ENCODE measurements at places on chromosomes 4 and X.

DNA sequence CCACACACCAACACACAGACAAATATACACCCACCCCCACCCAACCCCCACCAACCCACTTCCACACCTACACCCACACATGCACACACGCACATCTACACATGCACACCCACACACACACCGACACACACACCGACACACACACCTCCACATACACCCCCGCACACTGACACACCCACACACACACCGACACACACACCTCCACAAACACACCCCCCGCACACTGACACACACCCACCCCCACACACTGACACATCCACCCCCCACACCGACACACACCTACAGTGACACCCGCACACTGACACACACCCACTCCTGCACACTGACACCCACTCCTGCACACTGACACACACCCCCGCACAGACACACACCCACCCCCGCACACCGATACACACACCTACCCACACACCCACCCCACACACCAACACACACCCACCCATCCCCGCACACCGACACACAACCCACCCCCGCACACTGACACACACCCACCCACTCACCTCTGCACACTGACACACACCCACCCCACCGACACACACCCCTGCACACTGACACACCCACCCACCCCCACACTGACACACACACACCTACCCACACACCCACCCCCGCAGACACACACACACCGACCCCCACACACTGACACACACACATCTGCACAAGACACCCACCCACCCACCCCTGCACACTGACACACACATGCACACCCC is 31.1 kb downstream of the FGFRL1 start:
- DNase-seq: no peak

DNA sequence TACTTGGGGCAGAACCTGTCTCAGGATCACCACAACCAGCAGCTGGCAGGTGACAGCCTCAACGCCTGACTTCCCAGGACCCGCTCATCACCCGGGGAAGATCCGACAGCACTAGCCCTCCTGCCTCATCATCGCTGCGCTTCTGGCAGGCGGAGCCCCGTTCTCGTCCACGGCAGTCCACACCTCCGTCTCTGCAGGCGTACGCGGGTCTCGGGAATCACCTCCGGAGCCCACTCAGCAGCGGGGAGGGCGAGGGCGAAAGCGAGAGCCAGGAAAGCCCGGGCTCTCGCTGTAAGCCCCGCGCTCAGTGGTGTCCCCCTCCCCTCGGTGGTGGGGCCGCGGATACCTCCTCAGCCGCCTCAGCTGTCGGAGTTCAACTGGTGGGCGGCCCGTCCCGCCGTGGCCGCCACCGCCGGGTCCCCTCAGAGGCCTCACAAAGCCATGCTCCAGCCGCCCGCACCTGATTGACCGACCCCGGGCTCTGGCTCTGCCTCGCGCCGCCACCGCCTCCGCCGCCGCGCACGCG is 518 bp upstream of the CNKSR2 start:
- DNase-seq: no peak

GRCh38 chr4:67892905-67893304 is 9.1 kb upstream of the TMPRSS11D start:
- no peak for DNase-seq

- no peak for DNase-seq
These were observed 139.4 kb upstream of the CPEB2 start for GRCh38 chr4:14862891-14863290.

DNA sequence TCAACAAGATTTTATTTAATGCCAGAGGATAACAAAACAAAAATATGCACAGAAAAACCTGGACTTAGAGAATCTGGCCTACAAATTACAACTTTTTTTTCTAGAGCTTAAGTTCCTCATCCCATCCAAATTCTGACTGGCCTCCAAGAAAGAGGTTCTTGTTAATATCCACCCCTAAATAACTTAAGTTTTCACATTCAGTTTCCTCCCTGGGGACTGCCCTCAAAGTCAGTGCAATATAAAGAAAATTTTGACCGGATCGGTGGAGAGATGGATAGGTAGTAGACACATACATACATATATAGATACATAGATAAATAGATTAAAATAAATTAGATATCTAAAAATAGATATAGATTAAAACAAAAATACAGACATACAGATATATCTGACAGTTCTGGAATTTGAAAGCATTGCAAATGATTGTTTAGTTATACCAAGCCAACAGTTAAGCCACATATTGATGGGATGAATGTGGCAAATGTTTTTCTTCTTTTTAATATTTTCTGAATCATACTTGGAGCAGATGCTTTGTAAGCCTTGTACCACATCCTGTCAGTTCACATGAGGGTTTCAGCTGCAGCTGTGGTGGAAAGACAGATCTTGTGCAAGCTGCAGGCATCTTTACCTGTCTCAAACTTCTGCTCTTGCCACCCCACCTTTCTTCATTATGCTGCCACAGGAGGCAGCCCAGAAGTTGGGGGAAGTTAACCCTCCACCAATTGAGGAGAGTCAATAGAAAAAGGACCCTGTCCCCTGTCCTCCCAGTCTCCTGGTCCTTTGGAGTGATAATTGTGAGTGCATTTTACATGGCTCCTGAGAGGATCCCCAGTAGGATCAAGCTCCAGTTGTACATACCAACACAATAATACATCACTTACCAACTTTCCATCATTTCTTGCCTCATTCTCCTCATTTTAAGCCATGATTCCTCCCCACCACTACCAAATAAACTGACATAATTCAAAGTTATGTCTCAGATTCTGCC is 58.5 kb upstream of the PRDM8 start:
- DNase-seq: peak; percentile 12

- DNase-seq: no peak
These were observed 51.4 kb downstream of the ENOX2 start for GRCh38 chrX:130851569-130851968.

DNA sequence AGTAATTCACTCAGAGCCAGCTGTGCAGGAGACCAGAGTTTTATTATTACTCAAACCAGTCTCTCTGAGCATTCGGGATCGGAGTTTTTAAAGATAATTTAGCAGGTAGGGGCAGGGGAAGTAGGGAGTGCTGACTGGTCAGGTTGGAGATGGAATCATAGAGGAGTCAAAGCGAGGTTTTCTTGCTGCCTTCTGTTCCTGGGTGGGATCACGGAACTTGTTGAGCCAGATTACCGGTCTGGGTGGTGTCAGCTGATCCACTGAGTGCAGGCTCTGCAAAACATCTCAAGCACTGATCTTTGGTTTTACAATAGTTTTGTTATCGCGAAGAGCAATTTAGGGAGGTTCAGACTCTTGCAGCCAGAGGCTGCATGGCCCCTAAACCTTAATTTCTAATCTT is 63.6 kb downstream of the TRIM2 start:
- DNase-seq: no peak

DNA sequence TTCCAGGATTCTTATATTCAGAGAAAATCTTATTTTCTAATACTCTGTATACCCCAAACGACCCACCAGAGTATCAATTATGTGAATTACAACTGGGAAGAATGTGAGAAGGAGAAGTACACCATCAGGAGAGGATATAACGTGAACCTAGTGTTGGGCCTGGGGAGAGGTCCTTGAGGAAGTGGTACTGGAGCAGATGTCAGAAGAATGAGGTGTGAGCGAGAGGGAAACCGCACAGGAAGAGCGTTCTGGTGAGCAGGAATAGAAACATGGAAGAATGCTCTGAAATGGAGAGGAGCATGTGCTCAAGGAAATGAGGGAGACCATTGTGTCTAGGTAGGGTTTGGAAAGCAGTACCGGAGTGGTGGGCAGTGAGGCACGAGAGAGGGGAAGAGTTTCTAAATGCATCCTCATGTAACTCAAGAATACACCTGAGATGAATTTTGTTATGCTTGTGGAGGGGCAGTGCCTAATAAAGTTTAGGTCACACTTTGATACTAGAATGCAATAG is 151.6 kb downstream of the GRID2 start:
- no peak for DNase-seq

DNA sequence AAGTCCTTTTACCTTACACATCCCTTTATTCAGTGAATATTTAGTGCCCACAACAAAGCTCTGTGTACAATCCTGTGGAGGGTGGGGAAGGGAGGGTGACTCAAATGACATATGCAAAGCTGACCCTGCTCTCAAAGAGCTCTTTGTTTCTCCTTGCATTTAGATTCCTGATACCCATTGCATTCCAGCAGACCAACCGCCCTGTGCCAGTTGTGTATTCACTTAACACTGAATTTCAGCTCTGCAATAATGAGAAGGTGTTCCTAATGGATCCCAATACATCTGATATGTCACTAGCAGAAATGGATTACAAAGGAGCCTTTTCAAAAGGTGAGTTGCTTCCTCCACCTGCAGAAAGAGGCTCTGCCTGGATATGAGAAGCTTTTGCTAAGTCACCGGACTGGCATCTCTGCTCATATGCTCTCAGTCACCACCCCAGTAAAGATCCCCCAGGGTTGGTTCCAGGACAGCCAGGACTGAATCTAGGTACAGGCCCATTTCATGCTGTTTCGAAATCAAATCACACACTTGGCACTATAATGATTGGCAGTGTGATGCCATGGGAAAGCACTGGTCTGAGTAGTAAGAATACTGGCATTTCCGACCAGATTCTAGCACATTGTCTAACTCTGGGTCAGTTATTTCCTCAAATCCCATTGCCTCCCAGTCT is 17.1 kb upstream of the ANXA3 start:
- DNase-seq: no peak

GRCh38 chr4:122577808-122578781 is 42.8 kb downstream of the IL21 start:
- DNase-seq: no peak

- DNase-seq: no peak
These were observed 480.9 kb downstream of the PCDH11X start for GRCh38 chrX:92260102-92260501.

DNA sequence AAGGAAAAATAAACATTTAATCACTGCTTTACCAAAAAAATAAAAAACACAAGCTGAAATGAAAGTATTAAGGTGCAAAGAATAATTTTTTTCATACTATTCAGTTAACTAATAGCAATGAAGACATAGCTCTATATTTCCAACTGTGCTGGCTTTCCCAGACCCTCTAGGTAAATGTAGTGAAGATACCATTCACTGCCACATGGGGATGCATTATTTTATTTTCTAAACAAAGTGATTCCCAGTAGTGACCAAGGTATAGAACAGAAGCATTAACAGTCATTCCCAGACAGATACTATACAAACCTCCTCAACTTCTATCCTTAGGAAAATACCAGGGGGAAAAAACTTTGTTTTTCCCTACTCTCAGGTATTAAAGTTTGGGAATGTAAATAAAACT is 39.4 kb downstream of the ANTXR2 start:
- no peak for DNase-seq

DNA sequence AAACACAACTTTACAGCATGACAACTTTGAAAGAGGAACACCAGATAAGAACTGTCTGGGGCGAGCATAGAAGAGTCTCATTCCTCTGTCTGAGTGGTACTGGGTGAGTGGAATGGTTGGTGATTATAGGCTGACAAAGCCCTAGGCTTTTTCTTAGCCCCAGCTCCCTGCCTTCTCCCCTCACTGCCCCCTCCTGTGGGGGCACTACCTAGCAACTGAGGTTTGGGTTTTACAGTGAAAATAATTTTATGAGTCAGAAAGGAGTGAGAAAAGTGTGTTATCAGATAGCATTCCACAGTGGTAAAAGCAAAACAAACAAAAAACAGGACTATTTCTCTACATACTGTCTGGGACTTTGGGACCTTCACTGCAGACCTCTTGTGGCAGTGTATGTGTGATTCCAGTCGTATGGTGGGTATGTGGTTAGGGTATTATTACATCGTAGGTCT is 10.5 kb upstream of the TMEM165 start:
- no peak for DNase-seq

DNA sequence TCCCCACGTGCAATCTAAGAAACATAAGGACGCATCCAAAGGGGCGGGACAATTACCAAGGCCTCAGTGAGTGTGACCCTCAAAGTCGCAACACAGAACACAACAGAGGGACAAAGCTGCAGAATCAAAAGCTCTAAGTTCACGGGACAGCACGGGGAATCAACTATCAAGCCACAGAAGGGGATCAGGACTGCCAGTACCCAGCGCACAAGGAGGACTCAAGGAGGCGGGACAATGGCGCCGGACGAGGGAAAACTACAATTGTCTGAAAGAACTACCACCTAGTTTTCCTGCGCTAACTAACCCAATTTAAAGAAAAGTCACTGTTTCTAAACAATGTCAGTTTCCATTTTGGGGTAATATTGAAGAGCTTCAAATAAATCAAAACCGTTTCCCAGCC is 1.3 kb downstream of the FAM53A start:
- no peak for DNase-seq

GRCh38 chr4:185463541-185463940 is 8.0 kb downstream of the CCDC110 start:
- DNase-seq: no peak

GRCh38 chr4:153439831-153440230 is 26.3 kb upstream of the TMEM131L start:
- no peak for DNase-seq

GRCh38 chr4:30094887-30095286 is 625.3 kb upstream of the PCDH7 start:
- DNase-seq: no peak

DNA sequence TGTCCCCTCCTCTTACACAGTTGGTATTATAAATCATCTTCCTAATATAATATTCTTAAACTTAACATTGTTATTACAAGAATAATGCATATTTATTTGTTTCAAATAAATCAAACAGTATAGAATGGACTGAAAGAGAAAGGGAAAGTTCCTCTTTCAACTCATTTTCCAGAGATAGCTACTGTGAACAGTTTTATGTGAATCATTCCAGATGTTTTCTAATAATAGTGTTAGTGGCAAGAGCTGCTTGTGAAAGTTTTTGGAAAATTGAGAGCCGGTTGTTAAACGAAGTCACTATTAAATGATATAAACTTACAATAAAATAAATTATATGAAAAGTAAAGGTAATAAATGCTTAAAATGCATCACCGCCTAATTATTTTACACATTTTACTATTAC is 14.6 kb downstream of the TMSB4X start:
- no peak for DNase-seq

DNA sequence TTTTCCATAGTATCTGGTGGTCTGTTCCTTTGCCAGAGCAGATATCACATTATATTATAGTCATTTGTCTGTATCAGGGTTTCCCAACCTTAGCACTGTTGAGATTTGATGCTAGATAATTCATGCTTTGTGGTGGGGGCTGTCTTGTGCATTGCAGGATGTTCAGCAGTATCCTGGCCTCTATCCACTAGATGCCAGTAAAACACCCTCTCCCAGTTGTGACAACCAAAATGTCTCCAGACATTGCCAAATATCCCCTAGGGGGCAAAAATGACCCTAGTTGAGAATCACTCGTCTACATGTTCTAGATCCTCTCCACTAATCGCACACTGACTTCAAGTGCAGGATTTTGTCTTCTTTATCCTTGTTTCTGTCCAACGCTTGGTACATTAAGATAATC is 160.8 kb downstream of the FANCB start:
- DNase-seq: no peak

DNA sequence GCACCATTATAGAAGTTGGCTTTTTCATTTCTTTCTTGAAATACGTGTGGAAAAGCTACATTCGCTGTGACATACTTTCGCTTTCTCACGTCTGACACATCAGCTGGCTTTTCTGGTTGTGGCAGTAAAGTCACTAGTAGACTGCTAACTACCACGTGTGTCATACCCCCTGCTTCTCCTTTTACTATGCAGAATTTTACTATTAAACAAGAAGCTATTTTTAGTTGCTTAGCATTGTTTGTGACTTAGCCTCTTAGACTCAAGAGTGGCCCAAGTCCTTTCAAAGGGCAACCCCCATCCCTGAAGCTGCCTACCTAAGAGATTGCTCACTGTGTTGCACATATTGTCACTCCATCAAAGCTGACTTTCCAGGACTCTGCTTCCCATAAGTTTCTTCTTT is 2.1 kb upstream of the IL2 start:
- DNase-seq: no peak
